ENCODE measurements at places on chromosomes 1 and 21.

DNA sequence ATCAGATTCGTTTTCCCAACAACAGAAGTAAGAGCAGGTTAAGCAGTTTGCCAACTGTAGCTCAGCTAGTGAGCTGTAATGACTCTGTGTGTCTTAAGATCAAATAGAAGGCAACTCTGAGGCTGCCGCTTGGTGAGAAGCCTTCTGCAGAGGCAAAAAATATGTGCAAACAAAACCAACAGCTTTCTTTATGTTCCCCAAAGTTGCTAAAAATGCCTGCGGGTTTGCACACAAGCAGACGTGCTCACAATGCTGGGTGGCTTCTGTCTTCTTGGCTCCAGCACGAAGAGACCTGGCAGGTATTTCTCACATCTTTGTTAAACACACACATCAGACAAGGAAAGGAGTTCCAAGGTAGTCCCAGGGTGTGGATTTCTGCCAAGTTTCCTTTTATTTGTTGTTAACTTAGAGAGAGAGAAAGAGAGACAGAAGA lies 158.9 kb upstream of the JUN start:
- DNase-seq: no peak

- no peak for DNase-seq
Observed at GRCh38 chr1:7258589-7259135, 473.4 kb downstream of the CAMTA1 start.

DNA sequence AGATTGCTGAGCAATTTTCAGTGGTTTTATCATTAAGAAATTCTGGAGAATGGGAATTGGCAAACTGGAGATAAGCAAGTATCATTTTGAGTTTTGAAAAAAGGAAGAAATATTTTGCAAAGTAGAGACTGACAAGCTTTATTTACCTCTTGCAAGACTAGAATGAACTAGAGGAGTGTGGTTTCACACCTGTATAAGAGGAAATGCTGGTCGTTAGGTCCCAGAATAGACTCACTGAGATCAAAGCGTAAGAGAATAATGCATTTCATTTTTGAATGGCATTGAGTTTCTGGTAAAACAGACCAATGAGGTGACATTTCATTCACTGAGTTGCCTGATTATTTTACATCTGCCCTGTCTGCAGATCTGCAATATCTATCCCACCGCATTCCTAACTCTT lies 308.1 kb downstream of the ADGRL2 start:
- no peak for DNase-seq

DNA sequence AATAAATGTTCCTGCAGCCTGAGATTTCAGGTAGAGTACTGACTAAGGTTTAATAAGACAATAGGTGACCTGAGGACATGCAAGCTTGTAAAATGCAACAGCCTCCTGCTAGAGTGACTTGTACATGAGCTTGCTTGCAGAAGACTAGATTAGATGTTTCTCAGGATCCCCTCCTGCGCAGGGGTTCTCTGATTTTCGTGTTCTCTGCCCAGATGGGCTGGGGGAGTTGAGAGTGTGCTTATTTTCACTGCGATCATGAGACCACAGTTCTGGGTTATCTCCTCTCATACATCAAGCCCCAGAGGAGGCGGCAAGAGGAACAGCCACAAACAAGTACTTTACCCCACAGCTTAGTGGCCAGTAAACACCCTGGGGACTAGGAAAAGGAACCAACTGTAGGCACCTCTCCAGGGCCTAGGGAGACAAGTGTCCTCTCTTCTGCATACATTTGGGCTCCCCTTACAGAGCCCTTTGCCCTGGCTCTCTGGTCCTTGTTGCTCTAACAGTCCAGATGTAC lies 8.0 kb downstream of the TMEM81 start:
- no peak for DNase-seq

- no peak for DNase-seq
Observed at GRCh38 chr1:15444468-15445389, 6.5 kb downstream of the CTRC start.

DNA sequence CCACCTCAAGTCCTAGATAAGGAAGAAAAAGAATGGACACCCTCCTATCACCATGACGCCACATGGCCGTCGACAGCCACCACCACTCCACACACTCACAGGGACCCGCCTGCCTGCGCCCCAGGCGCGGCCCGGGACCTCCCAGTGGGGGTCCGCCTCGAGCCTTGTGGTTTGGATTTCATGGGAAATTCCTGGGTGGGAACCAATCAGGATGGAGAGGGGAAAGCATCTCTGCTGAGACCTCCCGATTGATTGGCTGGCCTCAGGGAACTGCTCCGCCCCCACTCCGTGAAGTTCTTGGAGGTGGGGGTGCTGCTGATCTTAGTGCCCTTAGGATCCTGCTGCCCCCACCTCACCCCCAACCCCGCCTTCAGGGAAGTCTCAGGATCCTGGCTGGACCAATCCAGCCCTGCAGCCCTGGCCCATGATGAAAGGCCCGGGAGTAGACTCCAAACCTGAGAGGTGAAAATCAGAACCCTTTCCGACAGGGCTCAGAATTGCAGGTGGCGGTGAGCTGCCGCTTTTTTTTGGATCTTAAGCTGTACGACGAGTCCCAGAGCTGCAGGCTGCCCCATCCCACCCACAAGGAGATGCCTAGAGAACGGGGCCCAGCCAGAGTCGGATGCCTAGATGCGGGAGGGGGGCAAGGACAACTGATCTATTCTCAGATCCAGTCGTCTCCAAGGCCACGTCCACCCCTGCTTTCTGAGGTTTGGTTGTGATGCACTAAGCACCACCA lies 29.0 kb upstream of the TMEM51 start:
- no peak for DNase-seq

Measured in activated effector memory CD4-positive, alpha-beta T cell treated with Interleukin-2 at 50 U/mL for 16 hours (primary cell).